ENCODE measurements at places on chromosomes 6 and 20. TPM values are rescaled to one million over a fixed set of nuclear protein-coding genes. Genes with fewer than 3 reads are reported as not detected.
A peak's percentile ranks its signal among the peaks of the same experiment; 100 is the strongest.

MAS1 gene
- total RNA-seq = not detected

GJA10 gene
- total RNA-seq = not detected

BFSP1 gene
- total RNA-seq = 0.36 TPM

MYLK4 gene
- total RNA-seq = 0.33 TPM

TP53TG5 gene
- total RNA-seq = not detected

BPIFB2 gene
- total RNA-seq = not detected

DNA sequence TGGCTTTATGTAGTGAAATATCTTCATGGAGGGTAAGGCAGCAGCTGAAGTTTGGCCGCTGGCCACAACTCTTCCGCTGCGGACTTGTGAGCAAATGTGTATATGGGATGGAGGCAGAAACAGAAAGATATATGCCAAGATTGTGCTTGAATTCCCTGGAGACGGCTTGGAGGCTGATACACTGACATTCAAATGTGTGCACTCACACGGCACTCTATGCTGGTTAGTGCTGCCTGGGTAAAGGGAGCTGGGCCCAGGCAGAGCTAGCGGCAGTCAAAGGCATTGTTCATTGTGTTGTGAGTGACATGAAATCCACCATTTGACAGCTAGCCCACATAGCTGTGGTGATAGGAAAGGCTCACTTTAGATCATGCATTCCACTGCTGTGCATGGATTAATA, 202.7 kb downstream of the CLIC5 start:
- peaks cover 2% of the 10 kb centered on the region for H3K36me3 ChIP-seq
- H3K27me3 ChIP-seq = peaks cover 3% of the 10 kb centered on the region
- no peaks in the 10 kb centered on the region for H3K4me1 ChIP-seq
- DNase-seq = no peak

DNA sequence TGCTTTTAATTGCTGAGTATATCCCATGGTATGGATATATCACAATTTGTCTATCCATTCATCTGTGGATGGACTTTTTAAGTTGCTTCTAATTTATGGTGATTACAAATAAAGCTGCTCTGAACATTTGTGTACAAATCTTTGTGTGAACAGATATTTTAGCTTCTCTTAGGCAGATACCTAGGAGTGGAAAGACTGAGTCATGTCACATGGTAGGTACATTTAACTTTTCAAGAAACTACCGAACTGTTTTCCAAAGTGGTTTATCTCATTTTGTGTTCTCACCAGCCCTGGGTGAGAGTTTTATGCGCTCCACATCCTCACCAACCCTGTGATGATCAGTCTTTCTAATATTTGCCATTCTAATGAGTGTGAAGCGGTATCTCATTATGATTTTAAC, 31.0 kb upstream of the ZNFX1 start:
- DNase-seq = no peak
- peaks cover 29% of the 10 kb centered on the region for H3K27me3 ChIP-seq
- H3K36me3 ChIP-seq = peaks cover 1% of the 10 kb centered on the region
- no peak overlapping the region for H3K4me3 ChIP-seq
- no peak overlapping the region for H3K27ac ChIP-seq

GRCh38 chr6:90028066-90028778, 134.0 kb downstream of the GJA10 start:
- peaks cover 66% of the 10 kb centered on the region for H3K4me1 ChIP-seq
- peaks cover 52% of the 10 kb centered on the region for H3K36me3 ChIP-seq
- no peaks in the 10 kb centered on the region for H3K27me3 ChIP-seq
- DNase-seq = no peak
- peak overlapping the region; percentile 71 for H3K27ac ChIP-seq

GRCh38 chr6:152399399-152399798, 237.8 kb downstream of the SYNE1 start:
- no peaks in the 10 kb centered on the region for H3K4me1 ChIP-seq
- no peak overlapping the region for H3K4me3 ChIP-seq
- H3K27me3 ChIP-seq = peaks cover under 1% of the 10 kb centered on the region
- H3K27ac ChIP-seq = no peak overlapping the region
- DNase-seq = no peak

- no peak overlapping the region for H3K27ac ChIP-seq
- peak; percentile 82 for DNase-seq
- peaks cover 3% of the 10 kb centered on the region for H3K36me3 ChIP-seq
- no peak overlapping the region for H3K4me3 ChIP-seq
Observed at GRCh38 chr20:47663354-47664067, 121.8 kb downstream of the SULF2 start.

DNA sequence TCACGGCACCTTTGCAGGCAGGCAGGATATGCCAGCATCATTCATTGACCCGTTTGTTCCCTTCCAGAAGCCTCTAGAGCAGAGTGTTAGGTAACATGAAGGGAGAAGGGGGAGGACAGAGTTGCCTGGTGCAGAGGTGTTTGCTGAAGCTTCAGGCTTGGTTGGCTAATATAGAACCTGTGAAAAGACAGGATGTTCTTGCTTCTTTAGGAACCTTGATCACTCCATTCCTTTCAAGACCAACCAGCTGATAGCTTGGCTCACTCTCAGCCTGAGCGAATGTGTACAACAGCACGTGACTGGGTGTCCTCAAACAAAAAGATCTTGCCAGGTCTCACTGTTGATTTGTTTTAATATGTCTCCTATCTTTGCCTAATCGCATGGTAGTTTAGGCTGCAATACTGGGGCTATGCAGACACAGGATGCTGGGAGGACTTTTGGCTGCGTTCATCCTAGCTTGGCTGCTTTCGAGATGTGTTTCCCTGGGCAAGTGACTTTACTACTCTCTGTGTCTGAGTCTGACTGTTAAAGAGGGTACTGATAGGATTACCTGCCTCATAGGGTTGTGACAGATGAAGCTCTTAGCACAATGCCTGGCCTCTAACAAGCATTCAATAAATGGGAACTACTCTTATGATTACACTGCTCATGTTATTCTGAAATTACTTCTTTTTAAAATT, 16.0 kb downstream of the SHLD1 start:
- no peak for DNase-seq
- peaks cover 17% of the 10 kb centered on the region for H3K36me3 ChIP-seq
- H3K27me3 ChIP-seq = no peaks in the 10 kb centered on the region
- no peak overlapping the region for H3K4me3 ChIP-seq
